ENCODE measurements at places on chromosomes 12 and 14. TPM values are rescaled to one million over a fixed set of nuclear protein-coding genes. Genes with fewer than 3 reads are reported as not detected.

- DNase-seq: no peak
Measured at GRCh38 chr12:120065472-120065871, 51.1 kb downstream of the RAB35 start.

- peak; percentile 59 for DNase-seq
Measured at GRCh38 chr12:614411-614970, 48.8 kb downstream of the NINJ2 start.

- peak; percentile 93 for DNase-seq
Measured at GRCh38 chr12:57904848-57905811, 36.2 kb upstream of the ATP23 start.

GRCh38 chr14:92353447-92353846, 30.5 kb downstream of the SLC24A4 start:
- no peak for DNase-seq

- DNase-seq: peak; percentile 47
Measured at GRCh38 chr14:82060219-82060618, 526.6 kb upstream of the SEL1L start.

DNA sequence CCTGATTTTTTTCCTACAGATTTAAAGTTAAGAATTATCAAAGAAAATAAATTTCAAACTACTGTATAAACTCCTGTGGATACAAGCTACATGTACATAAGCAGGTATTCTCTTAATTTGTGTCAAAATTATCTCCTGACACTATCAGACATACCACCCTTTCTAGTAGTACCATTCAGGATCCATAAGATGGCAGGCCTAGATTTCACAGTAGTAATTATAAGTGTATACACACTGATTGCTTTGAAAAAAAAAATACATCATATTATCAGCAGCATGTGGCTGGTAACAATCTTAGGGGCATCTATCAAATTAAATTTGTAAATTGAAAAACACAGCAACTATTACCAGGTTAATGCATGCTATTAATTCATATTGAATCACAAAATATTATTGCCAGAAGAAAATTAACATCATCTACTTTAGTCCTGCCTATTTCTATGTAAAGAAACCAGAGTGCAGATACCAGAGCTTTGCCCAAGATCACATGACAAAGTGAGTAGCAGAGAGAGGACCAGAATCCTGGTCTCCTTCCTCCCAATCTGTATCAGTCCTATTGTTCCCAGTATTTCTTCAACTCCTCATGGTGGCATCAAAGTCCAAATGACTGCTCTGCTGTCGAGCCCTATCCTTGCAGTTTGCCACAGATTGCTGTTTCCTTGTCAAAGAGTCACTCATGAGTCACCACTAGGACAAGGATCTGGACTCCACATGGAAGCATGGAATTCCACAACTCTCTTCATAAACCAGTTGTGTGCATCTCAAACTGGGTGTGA, 27.7 kb upstream of the CALM1 start:
- no peak for DNase-seq

DNA sequence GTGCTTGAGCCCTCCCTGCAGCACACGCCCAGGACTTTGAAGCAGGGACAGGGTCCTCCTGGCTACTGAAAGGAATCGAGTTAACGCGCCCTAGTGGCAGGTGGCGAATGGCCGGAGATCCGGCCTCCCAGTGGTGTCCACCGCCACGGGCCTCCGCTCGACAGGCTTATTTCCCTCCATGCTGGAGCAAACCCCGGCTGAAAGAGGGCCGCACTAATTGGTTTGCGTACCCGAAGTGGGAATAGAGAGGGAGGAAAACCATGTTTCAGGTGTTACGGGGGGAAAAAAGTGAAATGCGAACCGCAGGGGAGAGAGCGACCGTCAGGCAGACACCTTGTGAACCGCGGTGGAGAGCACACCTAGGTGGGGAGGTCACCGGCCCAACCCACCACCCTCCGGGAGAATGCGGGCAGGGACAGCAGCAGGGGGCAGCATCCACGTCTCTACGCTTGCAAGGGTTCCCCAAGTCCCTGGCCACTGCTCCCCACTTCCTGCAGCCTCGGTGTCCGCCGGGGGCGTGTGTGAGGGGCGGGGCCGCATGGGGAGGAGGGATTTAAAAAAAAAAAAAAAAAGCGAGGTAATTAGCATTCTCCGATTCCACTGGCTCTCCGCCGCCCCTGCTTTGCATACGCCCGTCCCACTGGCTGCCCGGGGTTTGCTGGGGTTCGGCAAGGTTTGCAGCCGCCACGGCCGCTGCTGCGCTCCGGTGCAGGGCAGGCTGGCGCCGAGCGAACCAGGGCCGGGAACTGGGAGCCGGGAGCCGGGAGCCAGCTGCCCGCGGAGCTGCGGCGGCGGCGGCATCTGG, 224.6 kb upstream of the CRY1 start:
- DNase-seq: peak; percentile 96

- DNase-seq: no peak
Measured at GRCh38 chr12:129848876-129849275, 54.9 kb downstream of the TMEM132D start.

- DNase-seq: no peak
Measured at GRCh38 chr12:114767906-114768722, 84.1 kb upstream of the TBX3 start.

DNA sequence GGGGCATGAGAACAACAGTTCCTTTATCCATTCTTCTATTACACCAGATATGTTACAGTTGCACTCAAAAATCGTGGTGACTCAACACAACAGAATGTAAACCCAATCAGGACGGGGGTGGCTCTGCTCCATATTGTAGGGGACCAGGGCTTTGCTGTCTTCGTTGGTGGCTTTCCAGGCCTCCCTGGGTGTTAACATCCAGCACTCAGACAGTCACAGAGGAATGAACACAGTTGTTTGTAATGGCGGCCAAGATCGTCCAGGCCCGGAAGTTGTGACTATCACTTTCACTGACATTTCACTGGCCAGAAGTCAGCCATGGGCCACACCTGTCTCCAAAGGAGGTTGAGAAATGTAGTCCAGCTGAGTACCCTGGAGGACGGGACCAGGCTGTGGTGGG, 204.1 kb downstream of the CACNA1C start:
- DNase-seq: no peak

DNA sequence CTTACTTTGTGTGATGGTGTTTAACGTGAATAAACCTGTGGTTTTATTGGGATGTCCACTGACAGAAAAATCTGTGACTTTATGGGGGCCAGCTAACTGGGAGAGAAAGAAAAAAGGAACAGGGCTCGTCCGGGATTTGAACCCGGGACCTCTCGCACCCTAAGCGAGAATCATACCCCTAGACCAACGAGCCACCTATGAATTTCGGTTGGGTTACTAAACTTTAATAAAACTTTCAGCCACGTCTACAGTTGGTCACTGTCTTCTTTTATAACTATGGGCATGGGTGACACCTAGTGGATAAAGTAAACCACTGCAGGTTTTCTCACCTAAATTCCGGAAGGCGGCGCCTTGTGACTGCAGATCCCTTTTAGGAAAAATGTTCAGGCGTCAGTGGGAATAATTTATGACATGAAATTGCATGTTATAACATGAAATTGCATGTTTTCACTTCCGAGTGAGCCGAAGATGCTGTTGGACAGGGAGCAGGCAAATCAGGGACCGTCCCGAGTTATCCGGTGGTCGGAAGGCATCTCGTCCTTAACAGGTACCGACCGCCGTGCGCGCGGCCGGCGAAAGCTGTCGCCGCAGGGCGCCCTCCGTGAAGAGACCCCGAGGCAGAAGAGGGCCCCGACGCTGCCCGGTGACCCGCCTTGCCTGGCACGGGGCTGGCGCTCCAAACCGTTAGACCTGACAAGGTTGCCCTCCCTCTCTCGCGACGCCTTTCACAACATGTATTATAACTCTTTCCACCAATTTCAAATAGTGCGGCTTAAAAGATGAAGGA, 18.2 kb upstream of the RNASE12 start:
- peak; percentile 82 for DNase-seq

Gene GPR65
- not detected for total RNA-seq

Gene KLRK1
- not detected for total RNA-seq

Gene FOXG1
- 0.07 TPM for total RNA-seq

Gene FAM90A1
- 0.09 TPM for total RNA-seq

Gene HOXC9
- not detected for total RNA-seq

Gene KCNJ8
- total RNA-seq: 0.15 TPM

Gene GALNT9
- total RNA-seq: 0.35 TPM

Gene EIF2S3B
- 2.2 TPM for total RNA-seq
